Fibroblast of pulmonary artery (primary cell): ENCODE measurements at places on chromosomes 4 and X.
A peak's percentile ranks its signal among the peaks of the same experiment; 100 is the strongest.

GRCh38 chr4:45795135-45795534 lies 328.7 kb downstream of the GABRG1 start:
- no peak for DNase-seq

DNA sequence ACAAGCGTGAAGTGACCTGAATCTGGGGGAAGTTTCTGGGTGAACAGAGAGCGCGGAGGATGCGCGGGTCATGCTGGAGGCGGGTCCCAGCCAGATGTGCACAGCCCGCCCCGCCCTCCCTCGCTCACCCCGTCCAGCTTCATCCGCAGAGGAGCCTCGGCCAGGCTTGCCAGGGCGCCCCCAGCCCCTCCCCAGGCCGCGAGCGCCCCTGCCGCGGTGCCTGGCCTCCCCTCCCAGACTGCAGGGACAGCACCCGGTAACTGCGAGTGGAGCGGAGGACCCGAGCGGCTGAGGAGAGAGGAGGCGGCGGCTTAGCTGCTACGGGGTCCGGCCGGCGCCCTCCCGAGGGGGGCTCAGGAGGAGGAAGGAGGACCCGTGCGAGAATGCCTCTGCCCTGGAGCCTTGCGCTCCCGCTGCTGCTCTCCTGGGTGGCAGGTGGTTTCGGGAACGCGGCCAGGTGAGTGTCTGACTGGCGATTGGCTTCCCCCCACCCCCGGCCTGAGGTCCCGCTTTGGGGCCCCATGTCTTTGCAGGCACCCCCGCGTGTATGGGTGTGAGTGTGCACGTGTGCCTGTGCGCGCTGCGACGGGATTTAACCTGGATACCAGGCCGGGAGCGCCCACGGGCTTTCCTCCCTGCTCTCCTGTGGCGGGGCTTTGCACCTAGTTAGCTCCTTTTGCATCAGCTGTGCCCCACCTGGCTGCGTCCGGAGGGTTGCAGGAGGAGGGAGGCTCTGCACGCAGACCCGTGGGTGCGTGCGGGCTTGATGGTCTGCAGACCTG lies at the start of gene EGFL6:
TSS of gene EGFL6 (plus strand) at position 123 of the 782 bp plus-strand sequence. CDS start at position 384, 261 bp downstream.
- DNase-seq, result no peak

GRCh38 chrX:80306007-80306406 lies 114.2 kb upstream of the TENT5D start:
- no peak for DNase-seq

GRCh38 chrX:116230130-116230898 lies 59.8 kb downstream of the AGTR2 start:
- DNase-seq, result no peak

DNA sequence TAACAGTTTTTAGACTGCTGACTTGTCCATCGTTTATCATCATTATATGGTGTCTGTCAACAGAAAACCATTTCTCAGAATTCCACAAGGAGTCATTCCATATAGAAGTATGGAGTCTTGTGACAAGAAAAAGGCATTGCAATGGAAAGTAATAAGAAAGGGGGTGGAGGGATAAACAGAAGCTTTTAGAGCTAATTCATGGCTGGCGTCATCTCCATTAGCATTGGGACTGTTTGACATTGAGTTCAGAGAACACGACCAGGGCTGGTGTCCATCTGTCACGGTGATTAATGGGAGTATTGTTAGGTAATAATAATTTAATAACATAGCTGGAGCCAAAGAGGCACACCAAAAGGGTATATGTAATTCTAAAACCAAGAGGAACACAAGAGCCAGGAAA lies 101.9 kb upstream of the SFRP2 start:
- DNase-seq, result no peak

DNA sequence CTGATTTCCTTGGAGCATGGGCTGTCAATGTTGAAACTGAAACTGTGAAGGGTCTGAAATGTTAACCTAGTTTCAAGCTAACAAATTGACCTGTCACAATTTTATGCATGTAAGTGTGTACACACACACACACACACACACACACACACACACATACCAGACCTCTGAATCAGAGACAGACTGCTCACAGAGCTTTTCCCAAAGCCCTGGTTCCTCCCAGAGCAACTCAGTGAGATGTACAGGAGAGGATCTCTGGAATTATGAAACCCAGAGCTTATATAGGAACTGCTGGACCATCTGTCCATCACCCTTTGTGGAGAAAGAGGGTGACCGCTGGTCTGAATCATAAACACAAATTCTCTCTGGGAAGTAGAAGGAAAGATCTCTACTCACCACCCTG lies 228.1 kb upstream of the PRPS2 start:
- DNase-seq, result peak; percentile 41

- DNase-seq, result peak; percentile 70
These were observed 56.1 kb downstream of the FAM13A start for GRCh38 chr4:89000844-89001360.

DNA sequence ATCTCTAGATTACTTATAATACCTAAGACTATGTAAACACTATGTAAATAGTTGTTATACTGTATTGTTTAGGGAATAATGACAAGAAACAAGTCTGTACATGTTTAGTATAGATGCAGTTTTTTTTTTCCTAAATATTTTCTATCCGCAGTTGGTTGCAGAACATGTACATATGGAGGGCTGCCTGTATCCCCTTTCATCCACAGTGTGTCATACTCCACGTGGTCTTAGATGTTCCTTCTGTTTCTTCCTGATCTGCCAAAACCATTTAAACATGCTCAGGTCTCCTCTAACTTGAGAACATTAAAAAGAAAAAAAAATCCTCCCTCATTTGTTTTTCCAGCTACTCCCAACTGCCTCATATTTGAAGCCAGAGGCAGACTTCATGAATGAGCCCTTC lies 14.0 kb downstream of the OCIAD1 start:
- DNase-seq, result no peak

- DNase-seq, result no peak
These were observed 51.7 kb downstream of the TMEM154 start for GRCh38 chr4:152628128-152628527.
